ENCODE measurements at places on chromosomes 7 and 10.

GRCh38 chr7:1811850-1812508, 141.9 kb downstream of the ELFN1 start:
- no peak for DNase-seq

- DNase-seq: no peak
These were observed 133.5 kb downstream of the MTPAP start for GRCh38 chr10:30215623-30216022.

- no peak for DNase-seq
These were observed 101.8 kb upstream of the MKLN1 start for GRCh38 chr7:131225619-131226513.

GRCh38 chr10:32204606-32205005, 142.4 kb downstream of the EPC1 start:
- DNase-seq: no peak

DNA sequence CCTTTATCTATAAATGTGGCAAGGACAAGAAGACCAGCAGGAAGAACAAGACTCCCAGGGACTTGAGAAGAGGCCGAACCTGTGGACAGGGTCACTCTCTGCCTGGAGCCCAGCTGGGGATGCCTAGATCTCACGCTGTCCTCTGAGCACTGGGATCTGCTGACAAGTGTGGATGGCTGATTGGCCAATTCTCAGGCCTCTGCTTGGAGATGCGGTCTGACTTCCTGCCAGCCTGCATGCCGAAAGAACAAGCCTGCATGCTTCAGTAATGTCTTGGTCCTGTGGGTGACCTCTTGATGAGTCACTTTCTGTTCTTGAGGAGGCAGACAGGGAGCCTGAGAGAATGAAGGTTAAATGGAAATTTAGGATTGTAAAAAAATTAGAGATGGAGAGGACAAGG, 84.7 kb downstream of the TMEM178B start:
- DNase-seq: no peak

- DNase-seq: no peak
These were observed 16.7 kb downstream of the TMEM273 start for GRCh38 chr10:49171326-49172060.

DNA sequence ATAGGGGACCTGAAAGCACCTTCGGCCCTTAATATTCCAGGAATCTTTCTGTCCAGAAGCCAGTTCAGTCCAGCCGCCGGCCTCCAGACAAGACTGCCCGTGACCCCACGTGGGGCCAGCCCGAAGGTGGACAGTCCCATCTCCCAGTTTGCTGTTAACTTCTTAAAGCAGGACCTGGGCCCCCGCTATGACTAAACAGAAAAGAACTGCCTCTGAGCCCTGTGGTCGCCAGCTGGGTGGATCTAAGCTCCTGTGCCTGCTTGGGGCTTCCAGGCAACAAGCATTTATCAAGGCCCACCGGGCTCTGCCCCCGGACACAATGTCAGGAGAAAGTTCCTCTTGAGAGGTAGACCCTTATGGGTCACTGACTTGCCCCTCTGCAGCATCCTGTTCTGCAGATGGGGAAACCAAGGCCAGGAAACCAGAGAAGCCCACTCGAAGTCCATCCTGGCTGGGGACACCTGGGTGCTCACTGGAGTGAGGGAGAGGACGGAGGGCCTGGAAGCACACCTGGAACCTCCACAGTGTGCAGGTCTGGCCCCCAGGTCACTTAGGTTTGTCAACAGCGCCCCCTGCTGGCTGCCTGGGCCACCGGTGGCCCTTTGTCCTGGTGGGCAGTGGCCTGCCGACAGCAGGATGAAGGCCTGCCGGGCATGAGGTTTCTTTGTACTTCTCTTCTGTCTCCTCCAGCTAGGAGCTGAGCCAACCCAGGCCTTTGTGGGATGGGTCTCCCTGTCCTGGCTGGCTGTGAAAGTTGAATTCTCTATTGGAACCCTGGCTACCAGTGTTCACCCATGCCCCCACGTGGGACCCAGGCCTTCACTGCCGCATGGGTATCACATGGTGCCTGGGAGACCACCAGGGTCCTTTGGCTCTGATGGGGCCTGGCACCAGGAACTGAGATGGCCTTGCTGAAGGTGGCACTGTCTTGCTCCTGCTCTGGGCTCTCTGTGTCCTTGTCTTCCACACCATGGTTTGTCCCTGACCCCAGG, 128.0 kb downstream of the ZMIZ1 start:
- peak; percentile 65 for DNase-seq

Data from activated CD4-positive, alpha-beta T cell treated with anti-CD3 and anti-CD28 coated beads, Interleukin-2, amount 50 U/mL, for 24 hours (primary cell).